ENCODE measurements at places on chromosomes 1 and 21.

GRCh38 chr1:197515421-197515820, 247.4 kb downstream of the CRB1 start:
- no peak for DNase-seq

DNA sequence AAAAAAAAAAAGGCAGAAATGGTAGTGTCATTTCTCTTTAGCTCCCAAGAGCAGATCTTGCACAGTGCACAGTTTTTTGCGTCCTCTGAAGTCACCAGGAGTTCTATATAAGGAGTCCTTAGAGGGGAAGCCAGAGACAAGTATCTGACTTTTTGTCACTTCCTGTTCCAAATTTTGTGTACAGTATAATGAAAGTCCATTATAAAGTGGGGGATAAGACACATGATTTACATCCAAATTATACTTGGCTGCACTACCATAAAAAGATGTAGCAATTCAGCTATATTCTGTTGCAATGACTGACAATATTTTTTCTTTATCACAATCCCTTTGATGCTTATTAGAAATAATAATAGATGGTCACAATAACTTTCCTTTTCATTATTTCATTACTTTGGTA, 1276.9 kb upstream of the ADGRL2 start:
- no peak for DNase-seq

- no peak for DNase-seq
Measured at GRCh38 chr1:172549621-172550280, 16.8 kb downstream of the SUCO start.

DNA sequence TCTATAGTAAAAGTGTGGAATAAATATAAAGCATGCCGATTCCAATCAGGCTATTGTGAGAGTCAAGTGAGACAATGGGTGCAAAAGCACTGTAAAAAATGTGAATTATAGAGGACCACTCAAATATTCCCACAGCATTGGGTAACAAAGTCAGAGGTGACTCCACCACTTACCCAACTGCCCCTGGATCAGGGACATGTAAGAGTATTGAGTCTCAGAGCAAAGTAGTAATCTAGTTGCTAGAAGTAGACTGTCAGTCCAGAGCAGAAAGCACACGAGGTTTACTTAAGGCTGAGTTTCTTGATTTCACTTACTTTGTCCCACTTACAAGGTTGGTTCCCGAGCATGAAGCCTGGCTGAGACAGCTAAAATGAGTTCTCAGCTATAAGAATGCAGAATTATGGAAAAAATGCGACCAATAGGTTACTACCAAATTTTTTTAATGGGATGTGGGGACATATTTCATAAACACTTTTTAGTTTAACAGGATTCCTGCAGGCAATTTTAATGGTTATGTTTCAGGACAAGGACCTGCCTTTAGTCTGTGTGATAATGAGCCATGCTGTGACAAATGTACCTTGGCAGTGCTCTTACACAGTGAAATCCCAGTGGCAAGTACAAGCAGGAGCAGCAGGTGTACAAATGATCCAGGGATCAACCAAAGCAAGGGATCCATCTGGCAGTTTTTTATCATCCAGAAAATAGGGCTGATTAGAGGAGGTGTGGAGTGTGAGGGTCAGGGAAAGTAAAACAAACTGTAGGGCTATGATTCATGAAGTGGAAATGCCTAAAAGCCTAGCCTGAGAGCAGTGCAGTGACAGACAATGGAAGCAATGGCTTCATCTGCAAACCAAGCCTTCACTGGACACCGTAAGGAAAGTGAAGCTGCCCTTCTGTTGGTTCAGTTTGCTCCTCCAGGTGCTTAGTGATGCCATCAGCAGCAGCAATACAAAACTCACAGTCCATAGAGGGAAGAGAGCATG, 156.2 kb upstream of the SPAG17 start:
- no peak for DNase-seq

DNA sequence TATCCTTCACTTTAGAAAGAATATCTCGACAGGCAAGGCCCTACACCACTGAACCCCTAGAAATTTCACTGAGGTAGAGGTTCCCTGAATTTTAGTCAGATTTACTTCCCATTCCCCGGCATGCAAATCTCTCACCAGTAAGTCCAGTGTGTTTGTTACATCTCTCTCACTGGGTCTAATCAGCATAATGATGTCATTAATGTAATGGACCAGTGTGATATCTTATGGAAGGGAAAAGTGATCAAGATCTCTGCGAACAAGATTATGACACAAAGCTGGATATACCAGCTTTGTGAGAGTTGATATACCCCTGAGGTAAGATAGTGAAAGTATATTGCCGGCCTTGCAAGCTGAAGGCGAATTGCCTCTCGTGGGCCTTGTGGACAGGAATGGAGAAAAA, 7.9 kb downstream of the RNU11 start:
- no peak for DNase-seq
